Activated CD4-positive, alpha-beta T cell treated with anti-CD3 and anti-CD28 coated beads, Interleukin-10, Interleukin-2, amounts not matched to agents 100 ng/mL and 50 ng/mL, durations not matched to agents 16 hours and 8 hours (primary cell): ENCODE measurements at places on chromosomes 4 and X.
A peak's percentile ranks its signal among the peaks of the same experiment; 100 is the strongest.

- DNase-seq, result no peak
Observed at GRCh38 chrX:11386001-11386523, 92.8 kb downstream of the AMELX start.

GRCh38 chr4:124573056-124573455 is 139.5 kb downstream of the ANKRD50 start:
- DNase-seq, result no peak

DNA sequence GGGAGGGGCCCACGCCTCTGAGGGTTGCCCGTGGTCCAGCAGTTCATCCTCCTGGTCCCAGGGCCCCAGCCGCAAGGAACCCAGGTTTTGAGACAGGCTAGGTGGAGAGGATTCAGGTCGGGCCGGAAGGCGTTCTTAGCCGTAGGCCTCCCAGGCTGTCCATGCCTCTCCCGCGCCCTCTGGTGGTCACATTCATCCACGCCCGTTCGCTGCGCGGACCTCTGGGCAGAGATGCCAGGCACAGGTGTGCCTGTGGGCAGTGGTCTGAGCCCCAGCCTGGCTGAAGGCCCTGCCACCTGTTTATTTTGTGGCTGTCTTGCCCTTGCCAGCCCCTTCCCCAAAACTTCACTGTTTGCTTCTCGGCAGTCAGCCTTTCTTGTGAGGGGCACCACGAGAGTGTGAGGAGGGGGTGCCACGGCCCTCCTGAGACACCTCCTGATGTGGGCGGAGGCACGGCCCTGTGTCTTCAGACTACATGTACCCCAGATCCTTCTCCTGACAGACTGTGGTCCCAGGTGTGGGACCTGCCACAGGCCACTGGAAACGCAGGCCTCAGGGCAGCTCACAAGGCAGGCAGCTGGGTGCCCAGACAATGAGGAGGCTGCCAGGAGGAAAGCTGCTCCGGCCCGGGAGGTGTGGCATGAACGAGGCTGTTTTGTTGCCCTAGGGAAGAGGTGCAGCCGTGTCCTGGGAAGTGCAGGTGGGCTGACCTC is 5.0 kb downstream of the UVSSA start:
- DNase-seq, result peak; percentile 90

DNA sequence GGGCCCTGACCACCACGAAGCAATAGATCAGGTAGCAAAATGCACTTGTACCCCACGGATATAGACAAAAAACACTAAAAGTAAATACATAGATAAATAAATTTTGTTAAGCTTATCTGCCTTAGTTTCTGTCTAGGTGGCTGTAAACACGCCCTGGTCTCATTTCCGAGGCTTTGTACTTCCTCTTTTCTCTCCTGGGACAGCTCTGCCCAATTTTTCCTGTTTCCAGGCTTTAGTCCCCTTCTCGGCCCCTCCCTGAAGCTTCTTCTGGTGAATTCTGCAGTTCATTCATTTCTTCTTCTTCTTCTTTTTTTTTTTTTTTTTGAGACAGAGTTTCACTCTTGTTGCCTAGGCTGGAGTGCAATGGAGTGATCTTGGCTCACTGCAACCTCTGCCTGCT is 73.4 kb upstream of the STOX2 start:
- DNase-seq, result no peak

DNA sequence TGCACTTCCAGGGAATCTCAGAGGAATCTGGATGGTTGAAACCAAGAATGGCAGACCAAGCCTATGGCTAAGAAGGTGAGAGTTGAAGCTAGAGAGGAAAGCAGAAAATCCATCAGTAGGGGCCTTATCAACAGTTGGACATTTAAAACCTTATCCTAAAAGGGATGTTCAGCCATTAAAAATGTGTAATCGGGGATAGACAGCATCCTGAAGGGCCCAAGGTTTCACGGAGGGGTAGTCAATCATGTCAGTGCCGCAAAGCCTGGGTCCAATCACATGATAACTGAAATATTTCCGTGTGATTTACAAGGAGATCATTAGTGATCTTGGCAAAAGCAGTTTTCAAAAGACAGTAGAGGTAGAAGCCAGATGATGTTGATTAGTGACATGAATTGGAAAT is 61.9 kb upstream of the ELOVL6 start:
- no peak for DNase-seq

DNA sequence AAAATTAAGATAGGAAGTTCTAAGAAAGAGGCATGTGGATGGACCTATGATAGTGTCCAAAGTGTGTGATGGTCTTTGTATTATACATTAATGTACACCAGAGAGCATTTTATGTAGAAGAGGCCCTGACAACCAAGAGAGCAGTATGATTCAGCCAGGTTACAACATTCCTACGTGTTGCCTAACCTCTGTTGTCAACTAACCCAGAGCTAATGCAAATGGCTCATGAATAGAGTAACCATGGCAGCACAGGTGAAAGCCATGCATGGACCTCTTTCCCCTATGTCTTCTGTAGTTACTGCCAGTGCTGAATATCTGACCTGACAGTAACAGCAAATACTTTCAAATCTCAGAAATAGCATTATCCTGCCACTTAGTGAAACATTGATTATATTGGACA is 255.6 kb downstream of the NDST4 start:
- no peak for DNase-seq

DNA sequence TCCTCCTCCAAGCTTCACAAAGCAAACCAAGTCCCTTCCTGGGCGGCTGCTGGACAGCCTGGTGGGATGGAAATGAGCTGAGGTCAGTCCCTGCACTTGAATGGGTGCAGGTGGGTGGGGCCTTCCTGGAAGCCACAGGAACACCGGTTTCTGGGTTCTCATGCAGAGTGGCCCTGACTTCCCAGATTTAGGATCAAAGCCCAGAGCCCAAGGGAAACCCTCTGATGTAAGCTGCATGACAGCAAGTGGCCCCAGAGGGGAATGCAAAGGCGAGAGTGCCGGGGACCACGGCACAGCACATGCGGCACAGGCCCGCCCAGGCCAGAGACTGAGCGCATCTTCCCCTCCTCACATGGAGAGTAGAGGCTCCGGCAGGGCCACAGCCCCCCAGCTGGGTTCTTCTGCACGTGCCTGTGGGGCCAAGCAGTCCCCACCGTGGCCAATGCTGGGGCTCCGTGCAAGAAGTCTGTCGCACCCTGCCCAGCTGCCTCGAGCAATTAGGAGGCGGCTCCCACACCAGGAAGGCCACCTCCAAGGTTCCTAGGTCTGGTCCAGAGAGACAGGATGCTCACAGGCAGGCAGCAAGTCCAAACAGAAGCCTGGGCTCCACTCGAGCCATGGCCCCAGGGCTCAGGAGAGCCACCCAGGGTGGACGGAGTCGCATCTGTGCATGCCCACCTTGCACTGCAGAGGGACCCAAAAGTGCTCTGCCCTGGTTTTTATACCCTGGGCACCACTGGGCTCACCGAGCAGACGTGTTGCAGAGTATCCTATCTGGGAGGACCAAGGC is 83.0 kb downstream of the HTRA3 start:
- DNase-seq, result no peak

DNA sequence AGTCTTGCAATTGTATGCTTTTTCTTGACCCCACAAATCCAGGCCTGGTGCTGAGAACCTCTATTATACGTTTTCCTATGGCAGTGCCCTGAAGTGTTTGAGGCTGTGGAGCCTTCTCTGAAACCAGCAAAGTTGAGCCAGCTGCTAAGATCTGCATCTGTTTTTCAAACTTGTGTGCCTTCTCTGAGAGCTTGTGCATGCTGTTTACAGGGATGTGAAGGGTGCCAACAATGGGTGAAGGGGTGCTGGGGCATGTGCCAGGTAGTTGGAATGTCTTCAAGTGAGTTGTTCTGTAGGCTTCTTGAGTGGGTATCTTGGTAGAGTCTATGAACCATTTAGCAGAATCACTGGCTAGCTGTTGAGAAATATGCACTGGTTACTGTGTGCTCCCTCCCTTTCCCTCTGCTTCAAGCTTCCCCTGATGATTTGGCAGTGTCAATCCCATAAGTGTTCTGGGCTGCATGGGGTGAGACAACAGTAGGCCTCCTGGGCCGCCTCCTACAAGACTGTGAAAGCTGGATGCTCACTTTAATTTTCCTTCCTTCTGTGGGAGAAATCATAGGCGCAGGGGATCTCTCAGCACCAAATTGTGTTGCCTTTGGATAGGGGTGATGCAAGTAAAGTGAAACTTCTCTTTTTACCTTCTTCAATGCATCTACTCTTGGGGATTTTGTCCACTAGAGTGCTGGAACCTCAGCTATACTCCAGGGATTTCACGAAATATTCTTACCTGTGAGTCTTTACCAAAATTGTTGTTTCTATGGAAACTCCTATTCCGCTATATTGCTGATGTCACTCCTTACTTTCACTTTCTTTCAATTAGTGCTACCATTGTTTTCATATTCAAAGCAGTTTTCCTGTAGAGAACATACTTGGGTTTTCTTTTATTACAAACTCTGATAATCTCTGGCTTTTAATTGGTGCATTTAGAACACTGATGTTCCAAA is 30.0 kb downstream of the ITM2A start:
- DNase-seq, result peak; percentile 2

DNA sequence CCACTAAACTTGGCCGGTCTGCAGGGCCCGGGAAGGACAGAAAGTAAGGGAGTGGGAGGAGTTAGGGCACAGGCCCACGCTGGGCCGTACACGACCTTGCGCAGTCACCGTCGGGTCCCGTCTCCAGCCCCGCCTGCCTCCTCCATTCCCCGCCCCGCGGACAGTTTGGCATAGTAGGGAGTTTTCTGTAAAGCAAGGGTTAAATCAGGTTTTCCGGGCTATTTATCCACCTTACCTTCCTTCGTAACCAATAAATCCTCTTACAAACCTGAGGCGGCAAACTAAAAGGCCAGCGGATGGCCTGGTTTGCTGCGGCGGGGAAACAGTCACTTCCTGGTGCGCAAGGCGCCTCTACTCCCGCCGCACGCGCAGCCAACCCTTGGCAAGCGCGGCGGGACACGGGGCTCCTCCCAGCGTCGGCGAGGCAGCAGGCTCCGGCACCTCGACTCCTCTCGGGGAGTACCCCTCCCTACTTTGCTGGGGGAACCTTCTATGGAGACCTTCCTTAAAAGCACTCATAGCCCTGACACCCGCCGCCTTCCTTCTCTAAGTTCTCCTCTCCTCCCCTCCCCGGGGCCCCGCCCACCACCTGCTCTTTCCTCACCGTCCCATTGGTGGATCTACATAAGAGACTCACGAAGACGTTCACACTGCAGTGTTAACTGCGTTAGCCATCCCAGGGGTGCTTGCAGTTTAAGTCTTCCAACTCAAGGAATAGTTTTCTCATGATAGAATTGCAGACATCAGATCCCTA is at the start of gene TRMT2B:
TSS of gene TRMT2B (minus strand) at position 563 of the 754 bp plus-strand sequence. CDS start 9,822 bp downstream, outside the sequence.
- peak; percentile 84 for DNase-seq

- peak; percentile 77 for DNase-seq
Observed at GRCh38 chr4:6250235-6250983, 19.2 kb upstream of the WFS1 start.
